SK-N-DZ (cell line): ENCODE measurements at places on chromosomes 13 and 19.

DNA sequence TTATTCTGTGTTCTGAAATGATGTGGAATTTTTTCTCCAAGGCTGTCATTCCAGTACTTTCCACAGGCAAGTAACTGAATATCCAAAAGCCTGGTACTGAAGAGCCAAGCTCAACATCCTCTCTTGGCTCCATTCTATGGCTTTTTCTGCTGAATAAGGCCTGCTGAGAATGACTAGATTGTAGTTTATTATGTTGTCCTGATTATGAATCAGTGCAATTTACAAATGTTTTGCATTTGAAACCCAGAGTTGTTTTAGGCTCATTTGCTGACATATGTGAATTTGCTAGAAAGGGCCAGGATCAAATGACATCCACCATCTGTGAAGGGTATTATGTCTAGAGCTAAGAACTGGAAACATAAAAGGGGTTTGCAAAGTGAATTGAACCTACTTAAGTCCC lies 596.6 kb downstream of the KCTD12 start:
- no peak for DNase-seq

DNA sequence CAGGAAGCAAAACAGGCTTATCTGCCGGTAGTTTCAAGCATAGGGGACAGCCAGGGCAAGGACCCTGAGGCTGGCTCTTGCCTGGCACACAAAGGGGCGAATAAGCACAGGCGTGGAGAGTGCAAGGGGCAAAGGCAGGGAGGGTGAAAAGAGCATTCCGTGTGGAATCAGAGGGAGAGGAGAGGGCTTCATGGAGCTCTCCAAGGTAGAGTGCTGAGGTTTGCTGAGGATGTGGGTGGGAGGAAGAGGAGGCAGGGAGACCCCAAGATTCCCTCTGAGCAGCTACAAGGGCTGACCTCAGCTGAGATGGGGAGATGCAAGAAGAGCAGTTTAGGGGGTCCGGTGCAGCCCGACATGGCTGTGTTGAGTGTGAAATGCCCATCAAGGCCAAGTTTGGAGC lies 36.5 kb upstream of the ZNRF4 start:
- DNase-seq = no peak

GRCh38 chr19:51808333-51808986 lies 13.5 kb downstream of the FPR3 start:
- no peak for DNase-seq

GRCh38 chr13:81480634-81481033 lies 1139.7 kb upstream of the SPRY2 start:
- DNase-seq = no peak

GRCh38 chr13:103878891-103879605 lies 812.8 kb upstream of the SLC10A2 start:
- no peak for DNase-seq

DNA sequence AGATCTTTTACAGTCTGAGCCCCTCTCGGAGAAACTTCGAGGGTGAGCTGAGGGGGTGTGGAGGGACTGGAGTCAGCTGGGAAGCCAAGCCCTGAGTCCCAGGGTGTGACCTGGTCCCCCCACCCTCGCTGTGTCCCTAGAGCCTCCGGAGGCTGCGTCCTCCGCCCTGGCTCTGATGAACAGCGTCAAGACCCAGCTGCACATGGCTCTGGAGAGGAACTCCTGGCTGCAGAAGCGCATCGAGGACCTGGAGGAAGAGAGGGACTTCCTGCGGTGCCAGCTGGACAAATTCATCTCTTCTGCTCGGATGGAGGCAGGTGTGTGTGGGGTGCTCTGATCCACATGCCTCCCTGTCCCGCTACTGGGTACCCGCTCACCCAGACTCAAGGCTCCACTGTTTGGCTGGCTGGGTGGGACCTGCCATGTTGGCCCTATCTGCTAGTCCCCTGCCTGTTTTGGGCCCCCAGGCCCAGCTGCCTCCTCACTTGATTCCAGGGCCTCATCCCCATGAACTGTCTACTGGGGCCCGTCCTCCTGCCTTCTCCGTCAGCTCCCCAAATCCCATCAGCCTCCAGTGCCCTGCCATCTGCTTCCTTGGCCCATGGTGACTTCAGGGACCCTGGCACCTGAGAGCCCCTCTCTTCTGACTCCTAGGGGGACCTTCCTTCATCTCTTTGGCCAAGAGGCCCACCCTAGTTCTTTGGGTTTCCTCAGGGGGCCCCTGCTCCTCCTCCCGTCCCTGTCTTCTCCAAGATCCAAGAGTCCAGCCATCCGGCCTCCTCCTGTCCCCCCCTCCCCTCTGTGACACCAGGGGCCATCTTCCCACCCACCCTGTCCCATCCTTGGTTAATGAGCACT lies 1.5 kb downstream of the CCDC106 start:
- no peak for DNase-seq

GRCh38 chr13:99953138-99953755 lies 18.3 kb downstream of the ZIC5 start:
- no peak for DNase-seq

DNA sequence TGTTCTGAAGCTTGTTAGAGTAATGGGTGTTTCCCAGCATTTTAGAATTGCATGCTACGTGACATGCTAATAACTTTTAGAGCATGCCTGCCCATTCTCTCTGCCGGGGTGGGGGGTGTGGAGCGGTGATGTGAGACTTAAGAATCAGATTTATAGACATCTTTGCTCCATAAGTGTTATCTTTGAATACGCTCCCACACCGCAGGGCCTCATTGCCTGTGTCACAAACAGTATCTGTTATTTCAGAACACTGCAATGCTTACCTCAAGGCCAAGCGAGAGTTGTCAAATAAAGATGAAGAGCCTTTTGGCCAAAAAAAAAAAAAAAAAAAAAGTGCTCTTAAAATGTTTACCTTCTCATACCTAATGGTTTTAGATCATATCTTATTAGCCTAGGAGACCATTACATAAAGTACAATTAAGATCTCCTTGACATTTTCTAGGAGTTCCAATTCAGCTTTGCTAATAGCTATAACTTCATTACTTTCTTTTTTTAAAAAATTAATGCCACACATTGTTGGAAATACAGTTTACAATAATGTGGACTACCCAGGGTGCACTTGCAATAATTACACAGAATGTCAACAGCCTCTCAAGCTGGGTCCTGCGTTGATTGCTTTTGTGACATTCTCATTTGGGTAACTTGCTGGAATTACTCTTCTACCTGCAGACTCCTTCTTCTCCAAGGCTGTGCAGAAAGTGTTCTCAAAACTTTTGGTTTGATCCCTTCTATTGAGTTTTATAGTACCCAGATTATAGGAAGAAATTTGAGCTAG lies 525.3 kb downstream of the KLF12 start:
- DNase-seq = peak; percentile 12

DNA sequence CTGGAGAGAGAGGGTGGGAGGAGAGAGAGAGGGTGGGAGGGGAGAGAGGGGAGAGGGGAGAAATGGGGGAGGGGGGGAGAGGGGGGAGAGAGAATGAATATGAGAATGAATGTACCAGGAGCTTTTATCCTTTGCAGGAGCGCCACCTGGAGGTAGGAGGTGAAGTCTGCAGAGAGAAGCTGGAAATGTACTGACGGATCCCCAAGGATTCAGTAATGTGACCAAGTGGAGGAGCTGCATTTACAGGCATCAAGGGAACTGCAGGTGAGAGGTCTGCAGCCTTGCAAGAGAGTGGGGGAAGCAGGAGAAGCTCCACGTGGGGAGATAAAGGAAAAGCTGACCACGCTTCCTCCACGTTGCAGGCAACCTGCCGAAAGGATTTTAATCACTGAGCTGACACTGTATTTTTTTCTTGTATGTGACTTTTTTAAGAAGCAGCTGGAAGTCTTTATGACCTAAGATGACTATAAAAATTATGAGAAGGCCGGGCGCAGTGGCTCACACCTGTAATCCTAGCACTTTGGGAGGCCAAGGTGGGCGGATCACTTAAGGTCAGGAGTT lies 33.7 kb downstream of the VSTM1 start:
- DNase-seq = peak; percentile 50

- DNase-seq = no peak
Observed at GRCh38 chr19:11692127-11692790, 46.5 kb downstream of the ZNF823 start.

DNA sequence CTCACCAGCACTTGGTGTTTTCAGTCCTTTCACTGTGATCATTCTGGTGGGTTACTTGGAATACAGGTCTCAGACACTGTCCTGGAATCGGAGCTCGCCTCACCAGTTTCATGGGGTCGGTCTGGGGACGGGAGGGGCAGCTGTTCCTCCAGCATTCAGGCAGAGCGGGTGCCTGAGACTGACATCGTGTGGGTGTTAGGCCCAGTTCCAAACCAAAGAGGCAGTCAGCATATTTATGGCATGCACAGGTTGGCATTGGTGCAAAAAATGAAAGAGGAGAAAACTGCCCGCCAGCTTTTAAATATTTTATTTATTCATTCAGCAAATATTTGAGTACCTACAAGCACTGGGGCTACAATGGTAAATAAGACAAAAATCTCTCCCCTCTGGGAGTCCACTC lies 20.1 kb downstream of the PLEKHF1 start:
- DNase-seq = no peak

DNA sequence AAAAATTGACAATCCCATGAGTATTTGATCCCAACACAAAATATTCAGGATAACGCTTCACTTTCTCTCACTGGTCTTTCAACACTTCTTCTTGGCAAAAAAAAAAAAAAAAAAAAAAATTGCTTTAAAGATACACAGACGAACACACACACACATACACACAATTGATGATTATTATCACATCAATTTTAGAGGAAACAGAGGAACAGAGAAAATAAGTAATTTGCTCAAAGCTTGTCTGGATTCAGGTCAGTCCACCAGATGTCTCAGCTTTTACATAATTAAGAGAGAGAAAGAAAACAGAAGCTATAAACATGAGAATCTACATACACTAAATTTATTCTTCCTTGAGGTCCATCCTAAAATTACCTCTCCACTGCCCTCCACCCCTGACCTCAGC lies 183.4 kb downstream of the MZT1 start:
- DNase-seq = peak; percentile 39

DNA sequence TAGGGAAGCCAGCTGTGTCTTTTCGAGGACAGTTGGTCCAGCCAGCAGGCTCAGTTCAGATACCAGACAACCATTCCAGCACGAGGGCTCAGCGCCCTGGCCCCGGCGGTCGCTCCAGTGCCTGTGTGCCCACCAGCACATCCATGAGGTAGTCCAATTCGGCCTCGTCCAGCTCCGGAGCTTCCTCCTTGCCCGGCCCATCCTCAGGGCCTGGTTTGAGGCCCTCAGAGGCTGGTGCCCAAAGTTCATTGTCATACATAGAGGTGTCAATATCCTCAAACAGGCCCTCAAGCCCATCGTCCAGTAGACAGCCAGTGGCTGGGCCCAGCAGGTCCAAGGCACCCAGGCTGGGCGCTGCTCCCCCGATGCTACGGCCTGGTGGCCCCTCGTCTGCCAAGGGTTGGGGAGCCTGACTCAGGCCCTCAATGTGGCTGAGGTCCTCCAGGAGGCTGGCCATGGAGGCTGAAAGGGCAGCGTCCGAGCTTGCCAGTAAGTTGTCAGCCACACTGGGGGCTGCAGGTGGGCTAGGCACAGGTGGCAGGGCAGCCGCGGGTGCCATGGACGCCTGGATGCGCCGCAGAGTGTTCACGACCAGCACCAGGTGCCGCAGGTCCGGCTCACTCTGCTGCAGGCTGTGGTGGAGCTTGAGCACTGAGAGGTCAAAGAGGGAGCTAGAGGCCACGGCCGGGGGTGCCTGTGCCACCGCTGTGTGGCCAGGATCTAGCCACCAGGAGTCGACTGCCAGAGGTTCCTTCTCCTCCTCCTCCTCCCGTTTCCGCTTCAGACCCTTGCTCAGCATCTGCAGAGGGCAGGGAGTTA lies 2.8 kb downstream of the SERTAD1 start:
- DNase-seq = no peak

DNA sequence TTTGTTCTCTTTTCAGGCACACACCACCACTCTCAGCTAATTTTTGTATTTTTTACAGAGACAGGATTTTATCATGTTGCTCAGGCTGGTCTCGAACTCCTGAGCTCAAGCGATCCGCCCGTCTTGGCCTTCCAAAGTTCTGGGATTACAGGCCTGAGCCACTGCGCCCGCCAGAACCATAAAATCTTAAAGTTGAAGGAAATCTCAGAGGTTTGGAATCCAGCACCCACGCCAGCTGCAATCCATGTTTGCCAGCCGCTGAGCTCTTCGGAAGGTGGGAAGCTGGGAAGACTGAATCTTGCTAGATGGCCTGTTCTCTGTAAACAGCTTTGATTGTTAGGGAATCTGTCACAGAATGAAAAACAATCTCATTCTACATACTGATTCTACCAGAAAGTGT lies 38.5 kb downstream of the SPATA13 start:
- DNase-seq = no peak

DNA sequence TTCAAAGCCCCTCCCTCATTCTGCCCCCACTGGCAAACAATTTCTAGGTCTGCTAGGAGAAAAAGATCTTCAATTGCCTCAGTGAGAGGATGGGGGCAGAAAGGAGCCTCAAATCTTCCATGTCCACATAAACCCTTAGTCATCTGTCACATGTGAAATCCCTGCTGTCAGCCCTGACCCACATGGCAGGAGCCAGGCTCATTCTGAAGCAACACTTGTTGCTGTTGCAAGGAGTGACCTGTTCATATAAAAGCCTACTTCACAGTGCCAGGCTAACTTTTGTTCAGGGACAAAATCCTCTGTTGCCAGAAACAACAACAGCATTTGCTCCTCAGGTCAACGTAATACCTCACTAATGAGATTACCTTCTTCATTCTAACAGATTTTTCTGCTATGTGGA lies 70.5 kb downstream of the IRS2 start:
- no peak for DNase-seq

DNA sequence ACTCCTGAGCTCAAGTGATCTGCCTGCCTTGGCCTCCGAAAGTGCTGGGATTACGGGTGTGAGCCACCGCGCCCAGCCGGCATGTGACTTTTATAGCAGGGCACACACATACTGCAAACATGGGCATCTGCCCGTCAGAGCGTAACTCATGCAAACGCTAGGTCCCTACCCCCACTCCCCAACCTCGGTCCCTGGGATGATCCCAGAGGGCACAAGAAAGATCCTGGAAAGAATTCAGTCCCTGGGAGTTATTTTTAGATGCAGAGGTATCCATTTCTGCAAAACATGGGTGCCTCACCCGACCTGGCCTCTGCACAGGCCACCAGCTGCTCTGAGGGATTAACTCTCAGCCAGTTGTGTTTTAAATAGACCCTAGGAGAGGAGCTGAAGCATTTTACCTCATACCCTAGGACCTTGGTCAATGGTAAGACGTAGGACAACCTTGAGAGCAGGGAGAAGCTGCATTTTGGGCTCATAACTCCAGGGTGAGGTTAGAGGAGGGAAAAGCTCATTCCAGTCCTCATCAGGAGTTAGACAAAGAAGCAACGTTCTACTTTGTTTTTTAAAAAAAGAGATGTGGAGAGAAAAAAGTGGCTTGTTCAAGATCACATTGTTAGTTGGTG lies 10.8 kb downstream of the TMEM38A start:
- no peak for DNase-seq

- peak; percentile 18 for DNase-seq
Observed at GRCh38 chr19:23394511-23394910, 760 bp downstream of the ZNF91 start.

DNA sequence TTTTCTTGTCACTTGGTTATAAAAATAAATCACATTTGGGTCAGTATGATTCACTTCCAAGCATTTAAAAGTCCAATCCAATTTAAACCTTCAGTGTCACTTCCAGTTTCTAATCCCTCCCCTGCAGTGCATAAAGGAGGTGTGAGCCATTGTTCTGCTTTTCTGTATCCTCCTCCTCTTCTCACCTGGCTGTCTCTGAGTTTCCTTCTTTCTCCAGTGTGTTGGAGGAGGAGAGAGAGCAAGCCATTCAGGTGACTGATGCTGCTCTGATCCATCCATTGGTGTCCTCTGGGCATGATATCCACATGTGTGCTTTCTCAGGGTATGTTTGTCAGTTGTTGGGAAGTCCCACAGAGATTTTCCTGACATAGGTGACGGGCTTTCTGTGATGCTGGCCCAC lies 1.2 kb downstream of the NUDT15 start:
- no peak for DNase-seq

GRCh38 chr13:44879452-44880058 lies 109.7 kb downstream of the NUFIP1 start:
- no peak for DNase-seq
